ENCODE measurements at places on chromosomes 7 and 10. TPM values are rescaled to one million over a fixed set of nuclear protein-coding genes. Genes with fewer than 3 reads are reported as not detected.

- no peak for DNase-seq
These were observed 25.7 kb upstream of the LOXL4 start for GRCh38 chr10:98293550-98294269.

- no peak for DNase-seq
These were observed 53.0 kb upstream of the ABCB5 start for GRCh38 chr7:20562461-20562860.

DNA sequence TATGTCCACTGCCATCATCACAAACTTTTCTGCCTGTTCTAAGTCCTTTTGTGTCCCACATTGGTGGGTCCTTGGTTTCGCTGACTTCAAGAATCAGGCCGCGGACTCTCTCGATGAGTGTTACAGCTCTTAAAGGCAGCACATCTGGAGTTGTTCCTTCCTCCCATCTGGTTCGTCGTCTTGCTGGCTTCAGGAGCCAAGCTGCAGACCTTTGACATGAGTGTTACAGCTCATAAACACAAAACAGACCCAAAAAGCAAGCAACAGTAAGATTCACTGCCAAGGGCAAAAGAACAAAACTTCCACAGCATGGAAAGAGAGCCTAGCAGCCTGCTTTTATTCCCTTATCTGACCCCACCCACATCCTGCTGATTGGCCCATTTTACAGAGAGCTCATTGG, 30.2 kb downstream of the ASNS start:
- DNase-seq = no peak

DNA sequence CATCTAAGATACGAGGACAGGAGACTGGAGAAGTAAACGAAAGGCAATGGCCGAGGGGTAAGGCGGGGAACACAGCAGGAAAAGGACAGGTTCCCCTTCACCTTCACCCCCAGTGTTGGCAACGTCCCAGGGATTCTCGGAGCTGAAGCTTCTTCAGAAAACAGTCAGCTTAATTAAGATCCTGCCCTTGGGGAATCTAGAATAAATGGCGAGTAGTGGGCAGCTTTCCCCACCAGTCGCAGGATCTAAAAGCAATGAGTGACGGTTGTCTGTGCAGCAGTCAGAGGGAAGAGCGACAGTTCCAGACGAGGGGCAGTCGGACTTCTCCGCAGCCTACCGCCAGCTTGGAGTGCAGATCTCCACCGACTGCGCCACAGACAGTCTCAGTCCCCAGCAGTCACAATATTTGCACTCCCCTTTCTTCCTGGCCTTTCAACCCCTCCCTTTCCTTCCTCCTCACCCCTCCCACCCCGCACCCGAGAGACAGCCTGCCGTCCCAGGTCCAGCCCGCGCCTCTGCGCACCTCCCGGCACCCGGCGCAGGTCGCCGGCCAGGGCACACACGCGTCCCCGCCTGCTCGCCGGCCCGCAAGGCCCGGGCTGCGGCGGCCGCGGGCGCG, 10.9 kb upstream of the SP8 start:
- DNase-seq = no peak

DNA sequence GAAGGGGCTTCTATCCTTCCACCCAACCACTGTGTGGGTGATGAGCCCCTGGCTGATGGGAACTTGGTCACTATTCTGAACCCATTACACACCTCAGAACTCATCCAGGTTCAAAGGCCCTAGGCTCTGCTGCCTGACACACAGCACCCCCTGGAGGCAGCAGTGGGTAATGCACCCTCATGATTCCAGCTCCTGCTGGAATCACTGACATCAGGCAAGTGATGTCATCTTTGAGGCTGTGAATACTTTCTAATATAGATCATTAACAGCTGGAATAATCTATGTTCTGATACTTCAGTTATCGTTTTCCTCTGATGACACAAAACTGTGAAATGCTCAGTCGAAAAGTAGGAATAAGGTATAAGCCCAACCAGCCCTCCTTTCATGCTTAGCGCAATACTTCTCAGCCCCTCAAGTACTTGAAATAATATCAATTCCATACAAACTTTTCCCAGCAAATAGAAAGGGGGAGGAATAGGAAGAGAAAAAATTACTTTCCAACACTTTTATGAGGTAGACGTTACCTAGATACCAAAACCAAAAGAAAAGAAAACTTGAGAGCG, 7.5 kb upstream of the RBP3 start:
- peak; percentile 68 for DNase-seq

PRPS1L1 gene
- total RNA-seq = not detected
